Retinal pigment epithelial cell (primary cell): ENCODE measurements at places on chromosomes 5 and 9.
A peak's percentile ranks its signal among the peaks of the same experiment; 100 is the strongest.

DNA sequence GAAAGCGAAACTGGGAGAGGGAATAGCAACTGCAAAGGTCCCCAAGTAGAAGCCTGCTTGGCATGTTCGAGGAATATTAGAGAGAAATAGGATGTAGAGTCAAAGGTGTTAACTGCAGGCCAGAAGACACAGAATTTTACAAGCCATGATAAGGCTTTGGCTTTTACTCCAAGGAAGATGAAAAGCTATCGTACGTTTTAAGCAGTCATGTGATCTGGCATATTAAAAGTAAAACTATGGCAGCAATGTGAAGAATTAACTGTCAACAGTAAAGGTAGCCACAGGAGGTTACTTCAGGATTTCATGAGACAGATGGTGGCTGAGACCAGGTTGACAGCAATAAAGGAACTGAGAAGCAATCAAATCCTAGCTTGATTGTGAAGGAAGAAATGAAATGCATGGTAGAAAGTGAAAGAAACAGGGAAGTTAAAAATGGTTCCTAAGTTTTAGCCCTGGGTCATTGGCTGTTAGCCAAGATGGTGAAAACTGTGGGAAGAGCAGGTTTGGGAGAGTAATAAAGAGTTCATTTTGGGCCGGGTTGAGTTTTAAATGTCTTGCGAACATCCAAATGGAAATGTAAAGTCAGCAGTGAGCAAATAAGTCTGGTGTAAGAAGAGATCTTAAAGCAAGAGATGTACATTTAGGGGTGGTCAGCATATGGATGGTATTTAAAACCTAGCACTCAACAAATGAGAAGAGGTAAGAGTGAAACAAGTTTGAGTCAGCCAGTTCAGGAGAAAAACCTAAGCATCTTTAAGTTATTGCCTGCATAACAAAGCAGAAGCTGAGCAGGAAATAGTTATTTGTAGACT is 20.3 kb upstream of the TTC33 start:
- no peak for DNase-seq

GRCh38 chr9:136193891-136194279 is 11.0 kb downstream of the LHX3 start:
- DNase-seq = no peak

DNA sequence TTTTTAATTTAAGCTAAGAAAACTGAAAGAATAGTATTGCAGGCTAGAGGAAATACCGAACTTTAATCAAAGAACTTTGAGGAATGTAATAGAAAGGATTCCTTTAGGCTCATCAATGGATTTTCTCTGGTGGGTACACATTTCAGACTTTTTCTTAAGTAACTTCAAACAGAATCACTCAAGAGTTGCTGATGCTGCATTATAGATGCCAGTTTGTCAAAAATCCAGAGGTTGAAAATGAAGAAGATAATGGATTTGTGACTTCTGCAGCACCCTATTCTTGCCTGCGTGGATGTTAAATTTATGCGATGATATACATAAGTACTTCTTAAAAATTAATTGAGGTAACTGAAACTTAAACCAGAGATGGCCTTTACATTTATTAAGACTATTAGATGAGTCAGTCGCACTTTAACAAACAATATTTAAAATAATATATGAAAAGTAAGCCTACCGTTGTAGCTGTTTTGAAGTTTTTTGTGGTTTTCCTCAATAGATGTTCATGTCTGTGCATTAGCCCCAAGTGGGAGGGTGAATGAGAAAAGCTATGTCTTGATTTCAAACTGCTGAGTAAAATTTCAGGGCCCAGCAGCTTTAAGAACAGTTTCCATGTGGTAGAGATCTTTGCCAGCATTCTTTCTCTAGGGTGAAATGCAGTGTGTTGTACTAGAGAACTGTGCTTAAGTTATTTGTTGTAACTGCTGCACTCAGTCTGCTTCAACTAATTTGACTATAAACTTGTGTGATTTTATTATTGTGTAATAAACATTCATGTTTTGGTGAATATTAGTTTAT is at the start of gene OGN:
TSS of gene OGN (minus strand) at position 537 of the 795 bp plus-strand sequence. CDS start 1,171 bp downstream, outside the sequence.
- DNase-seq = no peak

- no peak for DNase-seq
Observed at GRCh38 chr9:126915281-126915816, 767 bp downstream of the RALGPS1 start.

GRCh38 chr9:134492281-134492691 is 149.3 kb upstream of the COL5A1 start:
- peak; percentile 12 for DNase-seq

DNA sequence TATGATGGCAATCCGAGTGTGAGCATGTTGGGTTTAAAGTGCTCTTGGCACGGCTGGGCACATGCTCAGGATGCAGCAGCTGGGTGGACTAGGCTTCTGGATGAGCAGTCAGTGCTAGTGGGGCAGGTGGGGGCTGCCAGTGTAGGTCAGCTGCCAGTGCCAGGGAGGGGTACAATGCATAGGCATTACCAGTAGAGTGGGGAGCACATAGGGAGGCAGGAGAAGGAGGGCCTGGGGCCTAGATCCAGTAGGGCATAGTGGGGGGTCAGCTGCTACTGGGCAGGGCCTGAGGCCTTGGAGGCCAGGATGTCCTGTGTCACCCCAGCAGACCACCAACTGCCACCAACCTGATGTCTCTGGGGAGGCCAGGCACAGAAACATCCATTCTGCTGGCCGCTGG is 24.2 kb downstream of the ACSL6 start:
- DNase-seq = no peak

DNA sequence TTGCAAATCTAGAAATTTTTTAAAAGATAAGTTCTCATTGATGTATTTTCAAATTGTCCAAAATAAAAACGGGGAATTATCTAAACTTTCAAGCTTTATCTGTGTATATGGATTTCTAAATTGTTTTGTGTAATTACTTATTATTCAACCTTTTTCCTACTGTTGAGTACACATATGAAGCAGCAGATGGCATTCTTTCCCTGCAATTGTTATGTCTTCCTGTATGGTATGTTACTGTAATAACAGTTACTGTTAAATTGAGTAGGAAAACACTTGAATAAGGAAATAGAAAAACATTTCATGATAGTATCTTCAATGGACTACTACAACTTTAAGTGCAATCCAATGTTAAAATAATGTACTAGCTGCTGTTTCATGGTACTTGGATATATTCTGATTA is 124.8 kb downstream of the RANBP17 start:
- no peak for DNase-seq

DNA sequence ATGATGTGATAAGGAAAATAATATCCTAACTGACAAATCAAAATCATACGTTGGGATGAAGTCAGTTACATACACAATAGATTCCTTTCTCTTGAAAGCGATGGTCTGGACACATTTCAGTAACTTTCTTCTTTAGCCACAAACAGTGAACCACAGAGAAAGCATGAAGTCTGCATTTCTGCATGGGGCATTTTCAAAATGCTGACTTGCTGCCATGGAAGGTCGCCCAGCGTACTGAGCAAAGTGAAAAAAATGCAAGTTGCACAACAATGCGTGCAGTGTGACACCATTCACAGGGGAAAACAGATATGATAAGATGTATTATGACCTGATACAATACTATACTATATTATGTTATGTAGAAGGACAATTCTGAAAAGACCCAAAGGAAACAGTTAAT is 146.3 kb downstream of the SNX18 start:
- DNase-seq = peak; percentile 33

DNA sequence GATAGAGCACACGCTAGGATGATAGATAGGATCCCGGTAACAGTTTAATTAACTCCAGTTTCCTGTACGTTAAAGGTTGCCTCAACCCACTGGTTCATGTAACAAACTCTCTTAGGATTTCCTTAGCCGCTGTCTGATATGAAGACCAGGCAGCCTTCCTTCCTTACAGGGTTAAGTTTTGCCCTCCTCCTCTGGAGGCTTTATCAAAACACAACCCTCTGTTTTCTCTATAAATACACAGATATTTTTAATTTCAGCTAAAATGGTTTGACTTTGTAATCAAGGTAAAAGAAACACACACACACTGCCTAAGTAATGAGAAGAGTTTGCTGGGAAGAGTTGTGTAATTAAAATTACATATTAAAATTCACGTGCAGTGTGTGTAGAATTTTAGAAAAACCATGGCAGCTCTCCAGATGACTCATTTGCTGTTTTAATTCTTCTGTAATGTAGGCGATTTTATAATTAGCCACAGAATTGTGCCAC is 369.8 kb downstream of the CSNK1G3 start:
- DNase-seq = no peak

DNA sequence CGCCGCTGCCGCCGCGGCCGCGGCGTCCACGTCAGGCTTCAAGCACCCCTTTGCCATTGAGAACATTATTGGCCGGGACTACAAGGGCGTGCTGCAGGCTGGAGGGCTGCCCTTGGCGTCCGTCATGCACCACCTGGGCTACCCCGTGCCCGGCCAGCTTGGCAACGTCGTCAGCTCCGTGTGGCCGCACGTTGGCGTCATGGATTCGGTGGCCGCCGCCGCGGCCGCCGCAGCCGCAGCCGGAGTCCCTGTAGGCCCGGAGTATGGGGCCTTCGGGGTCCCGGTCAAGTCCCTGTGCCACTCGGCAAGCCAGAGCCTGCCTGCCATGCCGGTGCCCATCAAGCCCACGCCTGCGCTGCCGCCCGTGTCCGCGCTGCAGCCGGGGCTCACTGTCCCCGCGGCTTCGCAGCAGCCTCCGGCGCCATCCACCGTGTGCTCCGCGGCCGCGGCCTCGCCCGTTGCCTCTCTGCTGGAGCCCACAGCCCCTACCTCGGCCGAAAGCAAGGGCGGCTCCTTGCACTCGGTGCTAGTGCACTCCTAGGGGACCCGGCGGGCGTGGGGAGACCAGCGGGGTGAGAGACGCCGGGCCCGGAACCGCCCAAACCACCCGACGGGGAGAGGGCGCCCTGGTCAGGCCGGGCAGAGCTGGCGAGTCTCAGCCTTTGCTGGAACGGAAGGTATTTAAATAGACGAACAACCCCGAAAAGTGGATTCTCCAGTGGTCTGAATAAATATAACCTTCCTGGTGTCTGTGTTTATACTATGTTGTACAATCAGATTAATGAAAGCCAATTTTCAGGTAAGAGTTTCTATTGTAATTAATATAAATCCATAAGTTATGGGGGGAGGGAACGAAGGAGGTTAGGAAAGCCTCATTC is 1.2 kb downstream of the FOXB2 start:
- DNase-seq = no peak

- peak; percentile 68 for DNase-seq
Observed at GRCh38 chr5:67985686-67986387, 229.7 kb upstream of the PIK3R1 start.

DNA sequence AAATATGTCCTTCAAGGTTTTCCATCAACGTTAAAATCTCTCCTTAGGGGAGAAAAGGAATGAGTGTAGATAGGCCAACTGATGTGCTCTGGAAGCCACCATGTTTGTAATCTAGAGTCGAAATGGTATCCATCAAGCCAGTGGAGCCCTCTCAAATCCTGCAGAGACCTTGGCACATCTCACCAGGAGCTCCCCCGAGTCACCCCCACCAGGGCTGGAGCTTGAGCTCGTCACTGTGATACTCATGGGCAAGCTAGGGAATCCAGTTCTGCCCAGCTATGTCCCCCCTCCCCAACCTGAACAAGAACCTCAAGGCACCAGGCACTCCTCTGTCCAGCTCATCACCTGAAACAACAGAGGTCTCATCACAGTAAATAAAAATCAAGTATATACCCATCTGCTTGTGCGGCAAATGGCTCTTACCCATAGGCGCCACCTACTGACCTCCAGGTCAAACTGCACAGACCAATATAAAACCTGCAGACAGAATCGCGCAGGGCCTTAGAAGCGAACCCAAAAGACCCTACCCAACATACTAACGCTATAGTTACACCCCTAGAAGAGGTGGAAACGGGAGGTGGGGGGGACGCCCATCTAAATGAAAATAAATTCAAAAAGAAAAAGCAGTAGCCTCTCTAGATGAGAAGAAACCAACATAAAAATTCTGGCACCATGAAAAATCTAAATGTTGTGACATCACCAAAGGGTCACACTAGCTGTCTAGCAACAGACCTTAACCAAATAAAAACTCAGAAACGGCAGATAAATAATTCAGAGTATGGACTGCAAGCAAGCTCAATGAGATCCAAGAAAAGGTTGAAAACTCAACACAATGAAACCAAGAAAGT is 75.0 kb downstream of the TTC39B start:
- no peak for DNase-seq

DNA sequence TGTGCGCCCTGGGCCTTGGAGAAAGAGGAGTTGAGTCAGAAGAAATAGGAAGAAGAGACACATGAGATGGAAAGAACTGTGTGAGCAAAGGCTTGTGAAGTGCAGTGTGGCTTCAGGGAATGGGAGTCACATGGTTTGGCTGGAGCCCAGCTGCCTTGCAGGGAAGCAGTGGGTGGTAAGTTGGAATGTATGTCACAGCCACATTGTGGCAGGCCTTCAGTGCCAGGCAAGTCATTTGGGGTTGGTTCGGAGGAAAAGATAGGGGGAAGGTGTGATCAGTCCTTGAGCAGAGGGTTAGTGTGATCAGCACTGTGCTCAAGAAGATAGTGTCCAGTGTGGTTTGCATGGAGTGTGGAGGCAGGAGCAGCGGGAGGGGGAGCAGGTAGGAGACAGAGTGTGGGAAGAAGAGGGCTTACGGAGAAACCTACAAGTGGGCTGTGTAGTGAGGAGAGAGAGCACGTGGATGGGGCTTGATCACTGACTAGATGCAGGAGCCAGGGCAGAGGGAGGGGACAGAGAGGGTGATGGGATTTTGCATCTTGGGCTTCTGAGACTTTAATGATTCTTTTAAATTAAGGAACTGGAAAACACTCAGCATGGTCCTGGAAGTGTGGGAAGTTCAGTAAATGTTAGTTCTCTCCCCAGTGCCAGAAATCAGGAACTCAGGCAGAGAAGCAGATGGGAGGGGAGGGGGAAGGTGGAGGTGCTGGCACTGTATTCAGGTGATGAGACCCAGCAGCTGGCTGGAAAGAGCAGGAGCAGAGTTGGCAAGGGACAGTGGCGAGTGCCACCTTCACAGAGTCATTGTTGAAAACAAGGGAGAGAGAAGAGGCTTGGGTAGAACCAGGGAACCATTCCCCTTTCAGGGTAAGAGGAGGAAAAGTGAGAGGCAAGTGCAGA is 46.6 kb downstream of the ARHGAP26 start:
- no peak for DNase-seq

DNA sequence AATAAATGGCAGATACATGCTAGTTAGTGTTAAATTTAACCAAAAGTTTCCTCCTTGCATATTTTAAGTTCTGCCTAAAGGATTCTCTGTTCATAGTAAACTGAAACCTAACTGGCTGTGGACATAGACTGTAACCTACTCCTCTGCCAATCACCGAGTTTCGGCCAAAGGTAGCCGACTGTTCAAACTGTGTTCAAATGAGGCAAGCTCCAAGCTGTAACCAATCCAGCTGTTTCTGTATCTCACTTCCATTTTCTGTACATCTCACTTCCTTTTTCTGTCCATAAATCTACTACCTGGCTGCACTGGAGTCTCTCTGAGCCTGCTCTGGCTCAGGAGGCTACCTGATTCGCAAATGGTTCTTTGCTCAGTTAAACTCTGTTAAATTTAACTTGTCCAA is 44.1 kb downstream of the KCNV2 start:
- no peak for DNase-seq

DNA sequence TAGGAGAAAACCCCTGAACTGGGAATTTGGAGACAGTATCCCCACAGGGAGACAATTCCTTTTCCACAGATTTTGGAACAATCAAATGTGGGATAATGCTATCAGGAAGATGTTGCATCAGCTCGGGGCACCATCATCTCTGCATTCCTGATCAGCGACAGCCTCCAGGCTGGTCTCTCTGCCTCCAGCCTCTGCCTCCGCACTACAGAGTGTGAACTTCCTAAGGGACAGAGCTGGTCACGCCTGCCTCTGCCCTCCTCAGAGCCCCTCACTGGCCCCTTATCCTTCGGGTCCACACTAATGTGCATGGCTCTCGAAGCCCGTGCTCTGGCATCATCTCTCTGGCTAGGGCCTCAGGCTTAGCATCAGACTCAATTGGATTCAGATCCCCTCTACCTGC is 8.6 kb downstream of the FOXI1 start:
- DNase-seq = no peak
